Activated T-cell treated with anti-CD3 and anti-CD28 coated beads, Interleukin-2, amount 50 U/mL, for 24 hours (primary cell): ENCODE measurements at places on chromosomes 7 and 10.
A peak's percentile ranks its signal among the peaks of the same experiment; 100 is the strongest.

DNA sequence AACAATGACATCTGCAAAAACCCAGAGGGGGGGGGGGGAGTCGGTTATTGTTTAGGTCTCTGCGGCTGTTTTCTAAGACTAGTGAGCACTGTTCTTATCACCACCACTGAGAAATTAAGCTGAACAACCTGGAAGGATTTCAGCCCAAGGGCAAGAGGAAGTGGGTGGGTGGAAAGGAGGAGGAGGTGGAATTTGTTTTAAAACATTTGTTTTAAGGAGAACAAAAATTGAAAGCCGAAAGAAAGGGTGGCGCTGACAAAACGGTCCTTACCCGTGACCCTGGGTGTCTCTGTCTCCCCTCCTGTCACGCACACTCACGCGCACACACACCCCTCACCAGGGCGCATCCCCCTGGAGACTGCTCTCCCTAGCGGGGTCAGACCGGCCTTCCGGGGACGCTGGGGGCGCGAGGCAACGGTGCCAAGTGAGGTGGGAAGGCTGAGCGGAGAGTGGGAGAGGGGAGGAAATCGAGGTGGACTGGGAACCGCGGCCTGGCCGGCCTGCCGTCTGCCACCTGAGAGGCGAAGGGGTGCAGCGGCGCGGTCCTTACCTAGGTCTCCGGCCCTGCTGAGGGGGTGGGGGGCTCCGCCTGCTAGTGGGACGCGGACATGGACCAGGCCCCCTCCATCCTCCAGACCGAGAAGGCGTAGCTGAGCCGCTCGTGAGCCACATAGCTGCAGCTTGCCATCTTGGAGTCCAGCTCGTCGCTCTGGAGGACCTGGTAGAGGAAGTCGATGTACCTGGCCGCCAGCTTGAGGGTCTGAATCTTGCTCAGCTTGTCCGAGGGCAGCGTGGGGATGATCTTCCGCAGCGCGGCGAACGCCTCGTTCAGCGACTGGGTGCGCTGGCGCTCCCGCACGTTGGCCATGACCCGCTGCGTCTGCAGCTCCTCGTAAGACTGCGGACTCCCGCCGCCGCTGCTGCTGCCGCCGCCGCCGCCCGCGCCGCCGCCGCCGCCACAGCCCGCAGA lies 1.0 kb downstream of the TWIST1 start:
- peak; percentile 27 for DNase-seq

- DNase-seq = no peak
Observed at GRCh38 chr7:8371742-8372141, 61.7 kb upstream of the NXPH1 start.

DNA sequence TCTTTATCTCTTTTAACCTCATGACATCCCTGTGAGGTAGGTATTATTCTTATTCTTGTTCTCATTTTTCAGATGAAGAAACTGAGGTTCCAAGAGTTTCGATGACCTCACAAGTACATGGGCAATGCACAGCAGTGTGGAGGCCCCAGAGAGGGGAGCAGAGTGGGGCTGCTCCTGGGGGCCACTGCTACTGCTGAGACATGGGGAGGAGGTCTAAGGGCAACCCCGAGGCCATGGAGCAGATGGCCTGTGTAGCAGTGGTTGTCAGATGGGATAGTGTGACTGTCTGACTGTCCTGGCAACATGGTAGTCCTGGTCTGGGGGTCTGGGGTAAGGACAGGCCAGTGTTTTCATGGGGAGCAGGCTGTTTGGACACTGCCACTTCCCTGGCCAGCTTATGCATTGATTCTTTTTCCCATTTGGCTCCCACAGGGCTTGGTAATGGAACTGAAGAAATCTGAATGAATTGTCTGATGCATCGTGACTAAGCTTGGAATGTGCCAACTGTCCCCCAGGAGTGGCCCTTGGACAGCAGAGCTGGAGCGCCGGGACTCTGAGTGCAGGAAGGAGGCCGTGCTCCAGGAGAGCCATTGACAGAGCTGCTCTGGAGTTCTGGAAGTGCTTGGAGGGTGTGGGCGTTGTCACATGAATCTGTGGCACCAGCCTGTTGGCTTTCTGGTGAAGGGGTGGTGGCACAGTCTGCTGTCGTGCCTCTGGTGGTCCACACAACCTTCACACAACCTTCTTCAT lies 40.9 kb downstream of the ADRA2A start:
- DNase-seq = no peak

- DNase-seq = no peak
Observed at GRCh38 chr10:112774798-112775197, 175.2 kb upstream of the TCF7L2 start.

- no peak for DNase-seq
Observed at GRCh38 chr10:29050081-29050480, 238.8 kb upstream of the LYZL1 start.

DNA sequence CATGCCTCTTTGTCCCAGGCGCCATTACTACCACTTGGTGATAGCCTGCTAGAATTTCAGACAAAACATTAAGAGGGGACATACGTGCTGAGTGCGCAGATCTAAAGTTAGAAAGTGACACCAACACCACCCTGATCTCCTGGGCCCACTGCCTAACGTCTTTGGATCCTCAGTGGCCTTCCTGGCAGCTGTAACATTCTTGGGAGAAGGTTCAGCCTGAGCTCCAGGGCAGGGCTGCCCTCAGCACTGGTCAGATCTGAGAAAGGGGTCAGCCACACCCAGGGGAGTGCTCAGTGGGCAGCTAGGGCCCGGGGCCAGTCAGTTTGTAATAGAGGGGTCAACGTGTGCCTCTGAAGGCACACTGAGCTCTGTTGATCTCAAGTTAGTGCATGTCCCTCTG lies 48.4 kb downstream of the ZCCHC24 start:
- DNase-seq = no peak

DNA sequence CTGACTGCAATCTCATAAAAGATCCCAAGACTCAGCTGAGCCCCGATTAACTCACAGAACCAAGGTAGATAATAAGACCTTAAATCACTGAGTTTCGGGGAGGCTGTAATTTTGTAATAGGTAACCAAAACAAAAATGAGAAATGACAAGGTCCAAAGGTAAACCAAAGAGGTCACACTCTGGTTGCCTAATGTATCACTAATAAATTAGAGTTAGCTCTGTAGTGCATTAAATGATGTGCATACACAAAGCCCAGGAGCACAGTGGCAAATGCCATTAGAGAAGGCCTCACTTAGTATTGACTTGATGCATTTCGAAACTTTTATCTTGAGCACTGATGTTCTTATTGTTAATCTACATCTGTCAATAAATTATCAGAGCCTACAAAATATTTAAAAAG lies 237.7 kb upstream of the CCDC6 start:
- DNase-seq = no peak
